ENCODE measurements at places on chromosomes 2 and 18.

GRCh38 chr18:25038261-25038660 is 313.7 kb downstream of the ZNF521 start:
- no peak for DNase-seq

- peak; percentile 17 for DNase-seq
These were observed 215.8 kb downstream of the ZFP36L2 start for GRCh38 chr2:43010438-43011157.

GRCh38 chr18:38789141-38789540 is 1223.5 kb upstream of the CELF4 start:
- DNase-seq: no peak

- DNase-seq: no peak
These were observed 252.2 kb upstream of the CDH7 start for GRCh38 chr18:65498605-65499004.

GRCh38 chr18:74944676-74945075 is 264.3 kb downstream of the PTGR3 start:
- no peak for DNase-seq

DNA sequence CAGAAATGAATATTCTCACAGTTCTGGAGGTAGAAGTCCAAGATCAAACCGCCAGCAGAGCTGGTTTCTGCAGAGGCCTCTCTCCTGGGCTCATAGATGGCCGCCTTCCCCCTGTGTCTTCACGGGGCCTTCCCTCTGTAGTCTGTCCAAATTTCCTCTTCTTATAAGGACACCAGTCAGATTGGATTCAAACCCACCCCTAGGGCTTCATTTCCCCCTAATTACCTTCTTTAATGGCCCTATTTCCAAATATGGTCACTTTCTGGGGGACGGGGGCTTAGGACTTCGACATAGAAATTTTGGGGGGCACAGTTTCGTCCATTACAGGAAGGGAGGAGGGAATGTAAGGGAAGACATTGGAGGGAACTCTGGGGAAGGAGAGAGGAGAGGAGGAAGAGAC is 132.6 kb downstream of the DDX1 start:
- no peak for DNase-seq

DNA sequence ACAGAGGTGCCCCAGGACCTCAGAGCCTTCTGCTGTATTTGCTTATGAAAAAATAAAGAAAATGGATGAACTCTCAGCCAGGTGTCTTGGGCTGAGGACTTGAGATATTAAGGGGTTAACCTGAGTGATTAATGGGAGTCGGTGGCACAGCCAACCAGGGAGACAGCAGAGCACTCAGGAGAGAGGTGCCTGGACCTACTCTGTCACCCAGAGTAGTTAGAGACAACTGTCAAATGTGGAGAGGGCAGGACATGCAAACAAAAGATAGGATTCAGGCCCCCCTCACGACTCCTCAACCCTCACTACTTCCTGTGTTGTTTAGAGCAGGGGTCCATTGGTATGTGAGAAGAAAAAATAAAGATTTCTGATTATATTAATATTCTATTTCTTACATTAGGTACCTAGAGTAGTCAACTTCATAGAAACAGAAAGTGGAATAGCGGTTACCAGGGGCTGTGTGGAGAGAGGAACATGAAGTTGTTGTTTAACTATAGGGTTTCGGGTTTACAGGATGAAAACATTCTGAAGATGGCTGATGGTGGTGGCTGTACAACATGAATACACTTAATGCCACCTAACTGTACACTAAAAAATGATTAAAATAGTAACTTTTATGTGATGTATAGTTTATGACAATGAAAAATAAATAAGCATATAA is 28.6 kb upstream of the CETN1 start:
- peak; percentile 35 for DNase-seq

DNA sequence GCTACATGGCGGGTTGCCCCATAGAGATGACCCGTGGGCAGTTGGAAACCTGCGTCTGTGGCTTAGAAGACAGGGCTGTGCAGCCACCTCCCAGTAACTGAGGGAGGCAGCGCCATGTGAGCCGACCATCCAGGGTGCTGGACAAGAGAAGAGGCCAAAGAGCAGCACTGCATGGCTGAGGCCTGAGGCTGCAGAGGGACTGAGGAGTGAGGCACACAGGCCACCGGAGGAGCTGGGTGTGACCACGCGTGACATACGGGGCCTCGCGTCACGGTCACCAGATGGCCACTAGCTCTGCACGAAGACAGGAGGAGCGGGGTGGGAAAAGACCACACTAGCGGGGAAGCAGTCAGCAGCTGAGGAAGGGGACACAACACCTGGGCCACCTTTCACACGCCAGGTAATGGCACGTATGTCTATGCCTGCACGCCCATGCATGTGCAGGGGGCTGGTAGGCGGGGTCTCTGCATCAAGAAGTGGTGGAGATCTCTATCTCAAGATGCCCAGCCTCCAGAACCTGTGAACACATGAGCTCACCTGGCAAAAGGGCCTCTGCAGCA is 61.4 kb downstream of the NDUFA10 start:
- DNase-seq: no peak
